PC-9 (cell line): ENCODE measurements at places on chromosomes 3 and 15. TPM values are rescaled to one million over a fixed set of nuclear protein-coding genes. Genes with fewer than 3 reads are reported as not detected.
A peak's percentile ranks its signal among the peaks of the same experiment; 100 is the strongest.

DNA sequence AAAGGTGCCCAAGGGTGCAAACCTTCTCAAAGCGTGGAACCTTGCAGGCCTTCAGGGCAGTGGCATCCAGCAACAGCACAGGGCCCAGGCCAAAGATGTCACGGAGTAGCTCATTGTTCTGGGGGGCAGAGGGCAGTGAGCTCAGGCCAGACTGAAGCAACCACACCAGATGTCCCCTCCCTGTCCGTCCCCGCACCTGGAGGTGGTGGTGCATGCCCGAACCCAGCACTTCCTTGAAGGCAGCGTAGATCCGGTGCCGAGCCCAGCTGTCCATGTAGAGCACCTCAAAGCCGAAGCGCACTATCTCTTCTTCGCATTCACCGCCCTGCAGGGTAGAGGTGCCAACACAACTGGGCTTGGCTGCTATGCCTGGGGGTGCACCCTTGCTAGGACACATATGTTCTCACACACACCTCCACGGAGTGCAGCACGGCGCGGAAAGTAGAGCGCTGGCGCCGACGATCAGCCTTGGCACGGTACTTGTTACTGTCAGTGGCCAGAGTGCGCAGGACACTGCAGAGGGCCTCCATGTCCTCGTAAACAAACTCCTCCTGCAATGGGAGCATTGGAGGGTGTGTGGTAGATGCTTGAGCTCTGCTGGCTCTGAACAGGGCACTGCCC lies 3.7 kb downstream of the IFRD2 start:
- H3K4me1 ChIP-seq, result peaks cover 13% of the 10 kb centered on the region
- no peaks in the 10 kb centered on the region for H3K27me3 ChIP-seq
- DNase-seq, result no peak
- H3K27ac ChIP-seq, result no peak overlapping the region
- H3K36me3 ChIP-seq, result no peaks in the 10 kb centered on the region
- no peak overlapping the region for H3K4me3 ChIP-seq

- H3K4me1 ChIP-seq, result no peaks in the 10 kb centered on the region
- DNase-seq, result no peak
- H3K27me3 ChIP-seq, result 0 out of 2 replicates have a peak, but pooled peaks cover 3% of the 10 kb centered on the region
- no peak overlapping the region for H3K27ac ChIP-seq
Observed at GRCh38 chr3:15477951-15478639, 43.4 kb downstream of the COLQ start.

- H3K36me3 ChIP-seq, result no peaks in the 10 kb centered on the region
- H3K4me1 ChIP-seq, result no peaks in the 10 kb centered on the region
- DNase-seq, result no peak
- no peaks in the 10 kb centered on the region for H3K27me3 ChIP-seq
- no peak overlapping the region for H3K27ac ChIP-seq
- no peak overlapping the region for H3K4me3 ChIP-seq
Observed at GRCh38 chr15:35674873-35675781, 129.2 kb upstream of the DPH6 start.

- no peaks in the 10 kb centered on the region for H3K36me3 ChIP-seq
- no peak overlapping the region for H3K4me3 ChIP-seq
- DNase-seq, result no peak
- H3K27ac ChIP-seq, result no peak overlapping the region
Observed at GRCh38 chr15:39265261-39265660, 315.6 kb upstream of the THBS1 start.

- no peaks in the 10 kb centered on the region for H3K27me3 ChIP-seq
- H3K4me1 ChIP-seq, result no peaks in the 10 kb centered on the region
- no peak overlapping the region for H3K27ac ChIP-seq
- DNase-seq, result no peak
- H3K36me3 ChIP-seq, result no peaks in the 10 kb centered on the region
Observed at GRCh38 chr3:110413266-110413665, 658.4 kb upstream of the NECTIN3 start.

- DNase-seq, result no peak
- H3K36me3 ChIP-seq, result no peaks in the 10 kb centered on the region
- no peak overlapping the region for H3K4me3 ChIP-seq
- no peak overlapping the region for H3K27ac ChIP-seq
- peaks cover 15% of the 10 kb centered on the region for H3K4me1 ChIP-seq
- H3K27me3 ChIP-seq, result no peaks in the 10 kb centered on the region
Observed at GRCh38 chr3:157858821-157859220, 247.4 kb downstream of the SHOX2 start.

- H3K27ac ChIP-seq, result peak overlapping the region; percentile 62
- H3K36me3 ChIP-seq, result peaks cover 10% of the 10 kb centered on the region
- peaks cover 43% of the 10 kb centered on the region for H3K4me1 ChIP-seq
Observed at GRCh38 chr3:9415485-9416138, 18.2 kb downstream of the SETD5 start.

GRCh38 chr3:39209329-39209970 lies 17.1 kb upstream of the XIRP1 start:
- no peaks in the 10 kb centered on the region for H3K4me1 ChIP-seq
- no peak overlapping the region for H3K27ac ChIP-seq
- H3K4me3 ChIP-seq, result no peak overlapping the region
- no peak for DNase-seq
- no peaks in the 10 kb centered on the region for H3K36me3 ChIP-seq

DNA sequence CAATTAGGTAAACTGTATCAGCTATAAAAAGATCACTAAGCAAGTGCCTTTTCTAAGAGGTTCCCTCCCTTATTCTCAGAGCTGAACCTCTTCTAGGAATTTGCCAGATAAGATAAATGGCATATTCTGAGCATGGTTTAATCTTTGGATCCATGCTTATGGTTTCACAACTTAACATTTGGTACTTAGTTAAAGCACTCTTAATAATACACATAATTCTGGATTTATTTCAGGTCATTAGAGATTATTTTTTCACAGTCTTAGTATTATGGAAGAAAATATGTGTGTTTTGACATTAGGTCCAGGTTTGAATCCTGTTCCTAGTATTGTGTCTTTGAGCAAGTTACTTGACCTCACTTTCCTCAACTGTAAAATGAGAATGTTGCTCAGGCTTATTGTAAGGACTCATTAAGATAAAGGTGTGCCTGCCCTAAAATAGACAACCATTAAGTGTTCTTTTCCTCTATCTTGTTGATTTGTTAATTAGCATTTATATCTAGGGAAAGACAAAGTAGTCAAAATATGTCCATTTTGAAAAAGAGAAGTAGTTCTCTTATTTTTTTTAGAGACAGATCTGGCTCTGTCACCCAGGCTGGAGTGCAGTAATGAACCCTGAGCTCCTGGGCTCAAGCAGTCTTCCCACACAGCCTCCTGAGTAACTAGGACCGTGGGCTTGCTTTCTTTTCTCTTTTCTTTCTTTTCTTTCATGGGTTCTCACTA lies 43.4 kb downstream of the TSC22D2 start:
- H3K4me3 ChIP-seq, result no peak overlapping the region
- no peak for DNase-seq
- H3K36me3 ChIP-seq, result peaks cover 11% of the 10 kb centered on the region; the same call in 1 of the 2 replicates
- H3K27me3 ChIP-seq, result no peaks in the 10 kb centered on the region
- H3K4me1 ChIP-seq, result peaks cover 47% of the 10 kb centered on the region
- no peak overlapping the region for H3K27ac ChIP-seq

- H3K27ac ChIP-seq, result no peak overlapping the region
- H3K4me3 ChIP-seq, result no peak overlapping the region
- no peaks in the 10 kb centered on the region for H3K4me1 ChIP-seq
- no peak for DNase-seq
Observed at GRCh38 chr3:117306299-117306698, 596.7 kb downstream of the TUSC7 start.

- no peaks in the 10 kb centered on the region for H3K36me3 ChIP-seq
- DNase-seq, result no peak
- no peak overlapping the region for H3K27ac ChIP-seq
- no peaks in the 10 kb centered on the region for H3K4me1 ChIP-seq
- no peak overlapping the region for H3K4me3 ChIP-seq
- no peaks in the 10 kb centered on the region for H3K27me3 ChIP-seq
Observed at GRCh38 chr15:62727501-62727900, 315.0 kb upstream of the TPM1 start.

DNA sequence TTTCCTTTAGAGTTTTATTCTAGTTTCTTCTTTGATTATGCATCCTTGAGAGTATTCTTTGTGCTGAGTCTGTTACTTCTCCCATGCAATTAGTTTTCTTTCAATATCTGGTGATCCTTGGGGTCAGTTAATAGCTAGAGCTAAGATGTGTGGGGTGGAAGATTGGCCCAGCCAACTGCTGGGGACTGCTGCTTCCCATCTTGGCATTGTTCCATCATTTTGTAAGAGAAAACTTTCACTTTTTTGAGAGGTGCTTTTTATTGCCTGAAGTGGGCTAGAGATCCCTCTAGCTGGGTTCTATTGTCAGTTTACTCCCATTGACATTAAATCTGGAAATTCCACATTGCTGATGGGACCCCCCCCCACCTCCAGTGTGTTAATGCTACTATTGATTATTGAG lies 15.4 kb downstream of the BCL2L10 start:
- H3K27me3 ChIP-seq, result no peaks in the 10 kb centered on the region
- no peak overlapping the region for H3K27ac ChIP-seq
- H3K4me1 ChIP-seq, result peaks cover 38% of the 10 kb centered on the region

GRCh38 chr3:138476526-138476925 lies 42.1 kb downstream of the ESYT3 start:
- H3K4me1 ChIP-seq, result no peaks in the 10 kb centered on the region
- no peak overlapping the region for H3K27ac ChIP-seq
- no peaks in the 10 kb centered on the region for H3K27me3 ChIP-seq

GRCh38 chr3:86563400-86563970 lies 427.5 kb downstream of the VGLL3 start:
- DNase-seq, result no peak
- no peaks in the 10 kb centered on the region for H3K36me3 ChIP-seq
- H3K27me3 ChIP-seq, result no peaks in the 10 kb centered on the region

GRCh38 chr15:41490355-41490754 lies 3.3 kb upstream of the ITPKA start:
- H3K27ac ChIP-seq, result no peak overlapping the region
- H3K4me1 ChIP-seq, result peaks cover 17% of the 10 kb centered on the region
- H3K27me3 ChIP-seq, result no peaks in the 10 kb centered on the region
- no peaks in the 10 kb centered on the region for H3K36me3 ChIP-seq
- DNase-seq, result peak; percentile 57
- H3K4me3 ChIP-seq, result no peak overlapping the region

DNA sequence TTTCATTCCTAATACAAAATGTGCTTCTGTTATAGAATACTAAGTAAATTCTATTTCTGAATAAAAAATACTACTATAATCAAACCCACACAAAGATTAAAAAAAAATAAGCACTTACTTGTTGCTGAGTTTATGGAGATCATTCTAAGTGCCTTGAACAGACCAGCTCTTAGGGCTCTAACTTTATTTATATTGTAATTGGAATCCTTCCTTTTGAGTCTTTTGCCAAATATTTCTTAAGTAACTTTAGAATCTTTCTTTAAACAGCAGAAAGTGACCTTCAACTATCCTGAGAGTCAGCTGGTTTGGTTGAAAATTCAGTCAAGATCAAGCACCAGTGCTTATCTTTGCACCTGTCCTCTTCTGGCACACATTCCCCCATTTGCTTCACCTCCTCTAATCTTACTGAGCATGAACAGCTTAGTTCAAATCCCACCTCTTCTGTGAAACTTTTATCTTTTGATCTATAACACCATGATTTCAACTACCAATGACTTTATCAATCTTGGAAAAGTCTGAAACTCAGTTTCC lies 149.3 kb downstream of the VPS13C start:
- H3K36me3 ChIP-seq, result 0 out of 2 replicates have a peak, but pooled peaks cover 5% of the 10 kb centered on the region
- no peak overlapping the region for H3K27ac ChIP-seq
- no peak for DNase-seq
- no peak overlapping the region for H3K4me3 ChIP-seq
- H3K4me1 ChIP-seq, result 0 out of 2 replicates have a peak, but pooled peaks cover 4% of the 10 kb centered on the region
- H3K27me3 ChIP-seq, result no peaks in the 10 kb centered on the region

DNA sequence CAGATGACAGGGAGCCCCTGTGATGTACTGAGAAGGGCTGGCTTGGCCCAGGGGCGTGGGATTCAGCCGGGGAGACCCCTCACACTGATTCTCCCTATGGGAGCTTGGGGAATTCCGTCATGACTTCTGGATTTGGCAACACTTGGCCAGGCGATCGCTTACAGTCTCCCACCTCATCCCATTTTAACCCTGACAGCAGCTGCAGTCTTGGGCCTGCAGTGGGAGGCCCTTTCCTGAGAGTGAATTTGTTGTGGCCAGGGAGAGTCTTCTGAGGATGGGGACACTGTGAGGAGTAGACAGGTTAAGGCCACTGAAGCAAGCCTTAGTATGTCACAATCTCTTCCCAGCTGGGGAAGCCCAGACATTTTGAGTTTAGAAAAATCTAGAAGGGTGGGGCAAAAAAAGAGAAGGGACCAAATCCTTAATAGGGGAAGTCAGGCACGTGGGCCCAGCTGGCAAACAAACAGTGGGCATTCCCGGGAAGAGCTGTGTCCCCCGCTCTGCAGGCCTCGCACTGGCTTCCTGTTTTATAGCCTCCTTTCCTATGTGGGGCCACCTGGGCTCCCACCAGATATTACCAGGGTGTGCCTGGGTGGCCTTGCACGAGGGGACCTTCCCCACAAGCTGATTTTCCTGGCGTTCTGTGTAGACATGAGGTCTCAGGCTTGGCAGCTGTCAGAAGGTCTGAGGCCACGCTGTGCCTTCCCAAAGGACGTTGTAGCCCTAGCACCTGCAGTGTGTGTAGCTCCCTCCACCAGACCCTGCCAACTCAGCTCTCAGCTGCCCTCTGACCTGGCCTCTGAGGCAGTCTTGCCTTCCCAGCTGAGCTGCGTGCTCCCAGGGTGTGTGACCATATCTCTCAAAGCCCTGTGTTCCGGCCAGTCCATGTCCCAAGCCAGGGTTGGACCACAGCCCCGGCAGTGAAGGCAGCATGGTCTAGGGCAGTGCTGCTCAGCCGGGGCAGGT lies 64.5 kb downstream of the FEM1B start:
- no peaks in the 10 kb centered on the region for H3K27me3 ChIP-seq
- no peaks in the 10 kb centered on the region for H3K36me3 ChIP-seq
- no peaks in the 10 kb centered on the region; the same call in 1 of the 2 replicates for H3K4me1 ChIP-seq

GRCh38 chr3:72821161-72821781 lies 27.0 kb downstream of the SHQ1 start:
- peak overlapping the region; percentile 57 for H3K27ac ChIP-seq
- no peak for DNase-seq
- H3K36me3 ChIP-seq, result no peaks in the 10 kb centered on the region
- H3K4me3 ChIP-seq, result no peak overlapping the region
- peaks cover 17% of the 10 kb centered on the region for H3K4me1 ChIP-seq

DNA sequence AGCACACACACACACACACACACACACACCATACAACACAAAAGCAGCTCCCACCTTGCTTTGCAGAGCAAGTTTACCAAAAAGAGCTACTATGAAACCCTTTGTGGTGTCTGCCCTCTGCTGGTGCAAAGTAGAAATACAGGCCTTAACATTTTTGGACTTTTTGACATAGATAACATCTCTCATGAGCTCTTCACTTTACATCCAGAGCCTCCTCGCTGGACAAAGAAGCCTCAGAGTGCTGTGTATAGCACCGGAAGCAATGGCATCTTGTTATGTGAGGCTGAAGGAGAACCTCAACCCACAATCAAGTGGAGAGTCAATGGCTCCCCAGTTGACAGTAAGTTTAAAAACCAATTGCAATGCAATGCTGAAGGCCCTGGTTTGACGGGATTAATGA lies 157.9 kb downstream of the CHL1 start:
- no peak overlapping the region for H3K4me3 ChIP-seq
- no peak for DNase-seq
- no peak overlapping the region for H3K27ac ChIP-seq
- H3K4me1 ChIP-seq, result no peaks in the 10 kb centered on the region
- no peaks in the 10 kb centered on the region for H3K27me3 ChIP-seq

DPPA2 gene
- total RNA-seq, result not detected in 2 replicates

RBSN gene
- total RNA-seq, result 20.6 and 20.7 TPM in 2 replicates

CHST2 gene
- total RNA-seq, result 0.15 and 0.18 TPM in 2 replicates

RPL29 gene
- 942 and 1,278 TPM in 2 replicates for total RNA-seq

FGF12 gene
- 5.6 and 10.9 TPM in 2 replicates for total RNA-seq

EAF2 gene
- total RNA-seq, result 0.90 and 2.0 TPM in 2 replicates

WWTR1 gene
- total RNA-seq, result 73.5 and 85.3 TPM in 2 replicates

SEMA5B gene
- total RNA-seq, result not detected in 2 replicates

DAPK2 gene
- total RNA-seq, result 11.0 and 19.6 TPM in 2 replicates

ATXN7 gene
- 27.7 and 28.8 TPM in 2 replicates for total RNA-seq

PIGZ gene
- total RNA-seq, result 2.1 and 5.6 TPM in 2 replicates

ANKRD63 gene
- not detected in 2 replicates for total RNA-seq
